Activated T-cell treated with anti-CD3 and anti-CD28 coated beads for 48 hours (primary cell): ENCODE measurements at places on chromosomes 12 and 14.

DNA sequence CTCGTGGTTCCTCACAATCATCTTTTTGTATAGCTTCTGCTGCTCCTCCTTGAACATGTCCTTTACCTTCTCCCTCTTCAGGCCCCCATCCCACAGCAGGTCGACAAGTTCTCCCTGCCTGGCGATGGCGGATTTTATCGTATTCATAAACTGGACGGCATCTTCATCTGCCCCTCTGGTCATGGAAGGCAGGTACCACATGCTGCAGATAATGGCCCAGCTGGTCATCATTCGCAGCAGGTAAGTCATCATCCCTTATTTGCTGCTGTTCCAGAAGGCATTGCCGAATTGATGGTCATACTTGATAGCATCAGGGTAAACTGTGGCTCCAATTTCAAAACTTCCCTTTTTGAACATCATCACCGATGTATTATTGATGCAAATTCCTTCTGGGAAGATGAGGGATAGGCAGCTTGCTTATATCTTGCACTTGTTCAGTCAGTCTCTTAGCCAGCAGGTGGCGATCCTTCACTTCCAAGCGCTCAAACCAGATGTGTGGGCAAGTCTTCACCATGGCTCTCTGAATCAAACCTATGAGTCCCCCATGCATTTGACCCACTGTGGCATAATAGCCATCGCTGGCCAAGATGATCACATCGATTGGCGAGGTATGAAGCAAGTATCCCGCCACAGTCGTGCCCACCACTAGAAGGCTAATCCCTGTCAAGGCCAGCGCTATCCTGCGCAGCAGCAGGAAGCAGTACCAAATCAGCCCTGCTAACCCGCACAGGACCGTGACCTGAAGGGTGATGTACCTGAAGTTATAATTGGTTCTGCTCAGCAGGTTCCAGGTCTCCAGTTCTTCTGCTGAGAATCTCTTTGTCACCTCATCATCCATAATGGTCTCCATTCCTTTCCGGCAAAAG lies 381.5 kb upstream of the STXBP6 start:
- no peak for DNase-seq

GRCh38 chr14:104319491-104320241 lies 181.3 kb downstream of the KIF26A start:
- no peak for DNase-seq

DNA sequence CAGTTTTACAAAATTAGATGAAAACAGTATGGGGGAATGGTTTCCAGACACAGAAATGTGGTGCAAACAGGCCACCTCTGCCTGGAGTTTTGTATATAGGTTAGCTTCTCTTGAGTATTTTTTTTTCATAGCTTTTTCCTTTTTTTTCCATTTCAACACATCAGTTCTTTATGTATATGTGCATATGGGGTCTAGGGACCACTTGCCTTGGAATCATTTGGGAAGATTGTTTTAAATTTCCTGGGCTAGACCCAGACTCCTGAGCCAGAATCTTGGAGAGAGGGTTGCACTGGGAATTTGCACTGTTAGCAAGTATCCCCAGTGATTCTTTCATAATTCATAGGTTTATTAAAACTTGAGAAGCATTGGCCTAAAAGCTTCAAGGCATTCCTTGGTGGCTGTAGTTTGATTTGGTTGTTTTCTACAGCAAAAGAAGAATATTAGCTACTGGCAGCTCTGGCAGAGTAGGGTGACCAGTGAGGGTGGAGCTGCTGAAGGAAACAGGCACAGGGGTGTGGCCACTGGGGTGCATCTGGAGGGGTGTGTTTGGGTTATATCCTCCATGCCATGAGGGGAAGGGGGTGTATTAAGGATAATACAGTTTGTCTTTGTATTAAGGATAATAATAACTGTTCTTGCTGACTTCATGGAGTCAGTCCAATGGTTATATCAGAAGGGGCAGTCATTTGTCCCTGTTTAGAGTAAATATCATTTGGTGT lies 22.8 kb downstream of the PPP1R36 start:
- DNase-seq = no peak

DNA sequence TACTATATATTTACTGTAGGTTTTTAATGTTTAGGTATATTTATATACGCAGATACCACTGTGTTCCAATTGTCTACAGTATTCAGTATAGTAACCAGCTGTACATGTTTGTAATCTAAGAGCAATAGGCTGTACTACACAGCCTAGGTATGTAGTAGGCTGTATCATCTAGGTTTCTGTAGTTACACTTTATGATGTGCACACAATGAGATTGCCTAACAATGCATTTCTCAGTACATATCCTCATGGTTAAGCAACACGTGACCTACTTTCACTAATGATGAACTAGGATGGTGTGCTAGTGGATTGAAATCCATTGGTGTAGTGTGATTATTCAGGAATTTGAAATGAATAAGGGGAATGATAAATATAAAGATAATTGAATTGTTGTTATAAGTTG lies 77.7 kb downstream of the ETNK1 start:
- DNase-seq = no peak

DNA sequence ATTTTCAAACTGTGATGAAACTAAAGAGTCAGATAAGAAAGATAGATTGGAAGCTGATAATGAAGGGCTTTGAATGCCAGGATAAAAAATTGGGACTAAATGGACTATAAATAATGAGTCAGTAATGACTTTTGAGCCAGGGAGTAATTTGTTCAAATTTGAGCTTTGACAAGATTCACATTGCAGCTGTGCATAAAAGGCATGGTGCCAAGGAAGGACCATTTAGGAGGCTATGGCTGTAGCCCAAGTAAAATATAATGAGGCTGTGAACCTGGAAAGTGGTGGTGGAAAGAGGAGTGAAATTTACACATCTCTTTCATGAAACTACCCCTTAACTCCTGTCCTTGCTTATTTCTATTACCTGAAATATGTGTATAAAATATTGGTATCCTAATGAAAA lies 218.5 kb downstream of the SLC6A15 start:
- no peak for DNase-seq

GRCh38 chr14:44620121-44621019 lies 113.3 kb upstream of the FSCB start:
- no peak for DNase-seq

DNA sequence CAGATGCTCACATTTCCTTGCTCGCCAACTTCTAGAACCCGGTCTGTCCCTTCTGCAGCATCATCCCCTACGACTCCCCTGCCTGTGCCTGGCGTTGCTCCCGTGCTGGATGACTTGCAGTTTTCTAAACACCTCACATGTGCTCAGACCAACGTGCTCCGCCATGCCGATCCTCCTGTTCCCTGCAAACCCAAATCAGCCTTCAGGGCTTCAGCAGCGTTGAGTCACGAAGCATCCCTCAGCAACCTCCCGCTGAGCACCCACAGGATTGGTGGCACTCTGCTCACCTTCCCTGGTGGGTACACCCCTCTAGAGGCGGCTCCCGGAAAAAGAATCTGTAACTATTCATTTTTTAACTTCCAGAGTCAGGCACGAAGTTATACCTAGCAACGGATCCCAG lies 2.8 kb upstream of the PIWIL1 start:
- DNase-seq = no peak

- DNase-seq = no peak
Measured at GRCh38 chr12:67966560-67966959, 22.7 kb upstream of the IFNG-AS1 start.

DNA sequence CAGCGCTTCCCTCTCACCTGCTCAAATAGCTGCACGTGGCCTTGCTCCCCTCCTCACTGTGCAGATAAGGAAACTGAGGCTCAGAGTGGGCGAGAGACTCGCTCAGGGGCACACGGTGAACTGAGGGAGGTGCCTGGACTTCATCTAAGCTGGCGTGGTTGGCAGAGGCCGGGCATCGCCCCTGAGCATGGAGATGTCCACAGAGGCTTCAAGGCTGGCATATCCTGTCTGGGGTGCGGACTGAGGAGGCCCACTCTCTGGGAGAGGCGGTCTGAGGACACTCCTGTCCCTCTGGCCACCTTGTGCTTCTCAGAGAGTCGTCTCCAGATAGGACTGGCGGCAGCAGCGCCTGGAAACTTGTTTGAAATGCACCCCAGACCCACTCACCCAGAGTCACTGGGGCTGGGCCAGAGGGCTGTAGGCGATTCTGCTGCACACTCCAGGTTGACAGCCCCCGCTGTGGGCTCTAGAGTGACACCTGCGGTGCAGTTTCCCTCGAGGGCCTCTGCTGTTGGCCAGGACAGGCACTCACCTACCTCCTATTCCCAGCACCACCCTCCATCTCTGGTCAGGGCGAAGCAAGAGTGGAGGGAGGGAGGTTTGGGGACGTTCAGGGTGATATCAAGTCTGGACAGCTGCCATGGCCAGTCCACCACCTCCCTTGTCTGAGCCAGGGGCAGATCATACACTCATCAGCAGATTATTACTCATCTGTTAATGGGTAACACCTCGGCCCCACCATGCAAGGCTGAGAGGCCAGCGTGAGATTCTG lies 11.2 kb upstream of the LBHD2 start:
- DNase-seq = no peak

DNA sequence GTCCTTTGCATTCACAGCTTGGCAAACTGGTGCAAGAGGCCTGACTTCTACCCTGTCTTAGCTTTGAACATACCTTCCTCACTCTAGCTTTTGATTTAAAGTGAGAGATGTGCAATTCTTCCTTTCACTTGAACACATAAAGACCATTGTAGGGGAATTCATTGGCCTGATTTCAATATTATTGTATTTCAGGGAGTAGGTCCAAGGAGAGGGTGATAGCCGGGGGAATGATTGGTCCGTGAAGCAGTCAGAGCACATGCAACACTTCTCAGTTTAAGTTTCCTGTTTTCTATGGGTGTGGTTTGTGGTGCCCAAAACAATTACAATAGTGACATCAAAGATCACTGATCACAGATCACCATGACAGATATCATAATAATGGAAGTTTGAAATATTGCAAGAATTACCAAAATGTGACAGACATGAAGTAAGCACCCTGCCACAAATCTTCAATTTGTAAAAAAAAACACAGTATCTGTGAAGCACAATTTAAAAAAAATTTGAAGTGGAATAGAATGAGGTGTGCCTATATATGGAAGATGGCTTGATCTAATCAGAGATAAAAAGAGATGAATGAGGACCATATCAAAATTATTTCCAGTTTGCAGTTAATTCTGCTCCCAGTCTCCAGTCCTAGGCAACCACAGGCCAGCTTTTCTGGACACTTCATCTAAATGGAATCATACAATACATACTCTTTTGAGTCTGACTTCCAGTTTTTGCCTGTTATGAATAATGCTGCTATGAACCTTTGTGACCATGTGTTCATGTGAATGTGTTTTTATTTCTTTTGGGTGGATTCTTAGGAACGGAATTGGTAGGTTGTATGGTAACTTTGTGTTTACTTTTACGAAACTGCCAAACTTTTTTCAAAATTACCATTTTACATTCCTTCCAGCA lies 23.2 kb downstream of the BORCS5 start:
- no peak for DNase-seq

- DNase-seq = no peak
Measured at GRCh38 chr12:69324797-69325466, 23.2 kb upstream of the LYZ start.

DNA sequence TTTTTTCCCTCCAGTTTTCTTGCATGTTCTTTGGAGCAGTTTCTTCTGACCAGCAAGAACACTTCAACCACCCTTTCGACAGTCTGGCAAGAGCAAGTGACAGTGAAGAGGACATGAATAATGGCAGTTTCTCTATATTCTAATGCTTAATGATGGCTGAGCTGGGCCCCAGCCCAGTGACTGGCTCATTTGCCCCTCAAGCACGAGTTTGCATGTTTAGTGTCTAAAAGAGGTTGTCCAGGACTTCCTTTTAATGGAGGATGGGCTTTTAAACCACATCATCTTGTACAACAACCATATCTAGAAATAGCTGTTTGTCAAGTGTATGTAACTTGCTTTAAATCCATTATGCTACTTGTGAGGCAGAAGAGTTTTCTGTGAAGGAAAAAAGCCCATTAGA lies 28.4 kb downstream of the RAD9B start:
- no peak for DNase-seq

GRCh38 chr12:32777691-32778175 lies 22.0 kb upstream of the YARS2 start:
- no peak for DNase-seq
